ENCODE measurements at places on chromosomes 11 and 22.

DNA sequence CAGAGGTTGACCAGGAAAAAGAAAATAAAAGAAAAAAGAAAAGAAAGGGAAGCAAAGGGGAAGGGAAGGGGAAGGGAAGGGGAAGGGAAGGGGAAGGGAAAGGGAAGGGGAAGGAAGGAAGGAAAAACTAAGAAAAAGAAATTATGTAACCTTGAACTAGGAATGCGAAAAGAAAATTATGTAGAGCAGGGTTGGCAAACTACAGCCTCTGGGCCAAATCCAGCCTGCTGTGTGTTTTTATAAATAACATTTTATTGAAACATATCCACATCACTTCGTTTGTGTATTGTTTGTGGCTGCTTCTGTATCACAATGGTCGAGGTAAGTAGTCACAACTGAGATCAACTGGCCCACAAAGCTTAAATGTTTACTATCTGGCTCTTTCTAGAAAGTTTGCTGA lies 56.7 kb downstream of the CLPB start:
- no peak for DNase-seq

DNA sequence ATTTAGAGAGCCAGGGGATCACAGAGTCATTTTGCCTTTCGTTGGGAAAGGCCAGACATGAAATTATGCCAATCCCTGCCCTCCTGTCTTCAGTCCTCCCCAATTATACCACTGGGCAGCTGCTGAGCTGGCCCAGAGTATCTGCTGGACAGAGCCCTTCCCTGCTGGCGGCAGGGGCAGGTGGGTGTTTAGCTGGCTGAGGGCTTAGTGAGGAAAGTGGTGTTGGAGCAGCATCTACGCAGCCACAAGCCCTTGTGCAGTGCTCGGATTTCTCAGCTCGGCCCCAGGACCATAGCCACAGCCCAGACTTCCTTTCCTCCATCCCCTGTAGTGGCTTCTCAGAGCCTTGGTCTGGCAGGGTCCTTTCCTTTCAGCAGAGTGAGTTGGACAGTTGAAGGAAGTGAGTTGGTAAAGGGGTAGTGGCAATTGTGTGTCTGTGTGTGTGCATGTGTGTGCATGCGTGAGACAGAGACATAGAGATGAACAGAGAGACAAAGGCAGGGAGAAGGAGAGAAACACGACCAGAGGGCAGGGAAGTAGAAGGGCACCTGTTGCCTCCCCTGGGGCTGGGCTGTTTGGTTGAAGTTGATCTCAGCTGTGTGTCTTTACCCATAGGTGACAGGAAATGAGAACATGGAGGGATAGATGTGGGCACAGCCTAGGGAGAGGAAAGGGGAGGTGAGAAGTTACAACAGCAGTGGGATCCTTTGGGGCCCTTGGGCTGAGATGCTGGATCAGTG lies 66.2 kb downstream of the GRIK4 start:
- no peak for DNase-seq

DNA sequence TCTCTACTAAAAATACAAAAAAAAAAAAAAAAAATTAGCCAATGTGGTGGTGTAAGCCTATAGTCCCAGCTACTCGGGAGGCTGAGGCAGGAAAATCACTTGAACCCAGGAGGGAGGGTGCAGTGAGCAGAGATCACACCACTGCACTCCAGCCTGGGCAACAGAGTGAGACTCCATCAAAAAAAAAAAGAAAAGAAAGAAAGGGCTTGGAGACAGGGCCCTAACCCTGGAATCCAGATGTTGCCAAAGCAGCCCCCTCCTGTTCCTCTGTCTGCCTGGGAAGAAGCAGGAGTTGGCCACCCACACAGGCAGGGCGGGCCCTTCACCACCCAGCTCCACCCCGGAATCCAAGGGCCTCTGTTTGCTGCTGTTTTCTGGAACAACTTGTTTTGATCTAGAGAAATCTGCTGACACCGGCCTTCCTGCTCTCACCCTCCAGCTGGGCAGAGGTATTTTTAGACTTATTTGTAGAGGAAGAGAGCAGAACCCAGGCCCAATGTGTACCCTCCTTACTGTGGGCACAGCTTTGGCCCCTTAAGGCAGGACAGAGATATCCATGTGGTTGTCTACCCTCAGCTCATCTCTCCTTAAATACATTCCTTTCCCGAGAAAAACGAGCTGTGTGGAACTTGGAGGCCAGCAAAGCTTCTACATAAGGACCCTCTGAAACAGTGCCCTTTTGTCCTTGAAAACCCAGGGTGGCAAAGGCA lies 2.7 kb upstream of the NEAT1 start:
- DNase-seq, result no peak

GRCh38 chr11:65468874-65469333 lies 29.9 kb upstream of the MALAT1 start:
- DNase-seq, result peak; percentile 45

DNA sequence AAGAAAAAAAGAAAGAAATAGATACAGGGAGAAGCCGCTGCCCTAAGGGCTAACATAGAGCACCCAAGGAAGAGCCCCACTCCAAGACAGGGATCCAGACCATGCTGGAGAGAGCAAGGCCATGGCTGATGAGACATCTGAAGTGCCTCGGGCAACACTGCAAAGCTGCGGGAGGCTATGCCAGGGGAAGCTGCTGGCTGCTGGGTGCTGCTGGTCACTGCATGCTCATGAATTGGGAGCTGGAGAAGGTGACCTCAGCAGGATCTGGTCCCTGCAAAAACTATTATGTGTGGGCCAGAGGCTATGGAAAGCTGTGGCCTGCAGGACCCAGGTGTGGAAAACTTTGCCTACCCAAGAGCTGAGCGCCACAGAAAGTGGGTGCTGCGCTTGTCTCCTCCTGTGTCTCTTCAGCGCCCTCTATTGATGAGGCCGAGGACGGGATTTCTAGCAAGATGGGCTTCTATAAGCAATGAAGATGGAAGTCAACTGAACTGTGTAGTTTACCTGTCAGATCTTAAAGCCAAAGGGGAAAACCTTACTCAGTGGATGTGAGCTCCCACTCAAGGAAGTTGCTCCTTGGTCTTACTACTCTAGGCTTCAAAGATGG lies 17.3 kb upstream of the SLC29A2 start:
- DNase-seq, result peak; percentile 68

All from activated CD4-positive, alpha-beta T cell treated with anti-CD3 and anti-CD28 coated beads, Interleukin-2, amount 50 U/mL, for 4 hours (primary cell).